KBM-7 (cell line): ENCODE measurements at places on chromosomes 16 and 17.

DNA sequence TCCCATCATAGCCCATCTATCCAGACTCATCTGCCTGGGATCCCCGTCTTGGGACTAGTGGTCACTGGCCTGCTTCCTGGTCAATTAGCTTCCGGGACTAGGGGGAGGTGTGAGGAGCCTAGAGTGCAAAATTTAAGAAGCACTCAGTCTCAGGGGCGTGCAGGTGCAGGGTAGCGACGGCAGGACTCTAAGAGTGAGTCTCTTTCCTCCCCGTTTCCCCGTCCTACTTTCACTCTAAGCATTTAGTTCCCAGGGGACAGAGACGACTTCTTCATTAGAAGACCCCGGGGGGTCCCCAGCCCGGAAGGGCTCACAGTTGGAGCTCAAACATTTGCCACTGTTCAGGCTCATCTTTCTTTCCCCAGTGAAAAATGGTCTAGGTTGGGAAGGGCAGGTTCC lies 677 bp upstream of the ZNHIT3 start:
- no peak for DNase-seq

- DNase-seq: no peak
Observed at GRCh38 chr17:61254904-61255303, 144.7 kb upstream of the TBX2 start.

DNA sequence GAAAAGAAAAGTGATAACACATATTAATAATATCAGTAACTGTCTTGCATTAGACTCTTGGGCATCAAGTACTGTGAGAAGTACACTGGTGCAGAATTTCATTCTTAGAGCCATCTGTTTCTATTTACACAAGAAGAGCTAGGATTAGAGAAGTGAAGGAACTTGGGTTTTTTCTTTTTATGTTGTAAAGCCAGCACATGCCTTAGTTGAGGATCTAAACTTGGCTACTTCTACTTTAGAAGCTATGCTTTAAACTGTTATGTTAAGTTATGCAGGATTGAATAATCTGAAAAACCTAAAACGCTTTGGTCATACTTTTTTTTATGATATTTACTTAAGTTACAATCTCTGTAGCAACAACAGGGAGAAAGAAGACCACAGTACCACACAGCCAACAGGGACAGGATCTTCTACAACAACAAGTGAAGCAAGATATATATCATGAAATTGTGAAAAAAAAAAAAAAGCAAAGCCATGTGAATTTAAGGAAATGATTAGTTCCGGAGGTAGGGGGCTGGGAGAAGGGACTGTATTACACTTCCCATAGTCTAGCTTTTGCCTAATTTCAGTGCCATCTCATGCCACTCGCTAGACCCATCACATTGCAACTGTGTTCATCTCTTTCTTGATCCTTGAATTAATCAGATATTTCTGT lies 305.1 kb upstream of the GOT2 start:
- peak; percentile 12 for DNase-seq

- DNase-seq: no peak
Observed at GRCh38 chr17:74408815-74409214, 23.1 kb upstream of the GPRC5C start.

DNA sequence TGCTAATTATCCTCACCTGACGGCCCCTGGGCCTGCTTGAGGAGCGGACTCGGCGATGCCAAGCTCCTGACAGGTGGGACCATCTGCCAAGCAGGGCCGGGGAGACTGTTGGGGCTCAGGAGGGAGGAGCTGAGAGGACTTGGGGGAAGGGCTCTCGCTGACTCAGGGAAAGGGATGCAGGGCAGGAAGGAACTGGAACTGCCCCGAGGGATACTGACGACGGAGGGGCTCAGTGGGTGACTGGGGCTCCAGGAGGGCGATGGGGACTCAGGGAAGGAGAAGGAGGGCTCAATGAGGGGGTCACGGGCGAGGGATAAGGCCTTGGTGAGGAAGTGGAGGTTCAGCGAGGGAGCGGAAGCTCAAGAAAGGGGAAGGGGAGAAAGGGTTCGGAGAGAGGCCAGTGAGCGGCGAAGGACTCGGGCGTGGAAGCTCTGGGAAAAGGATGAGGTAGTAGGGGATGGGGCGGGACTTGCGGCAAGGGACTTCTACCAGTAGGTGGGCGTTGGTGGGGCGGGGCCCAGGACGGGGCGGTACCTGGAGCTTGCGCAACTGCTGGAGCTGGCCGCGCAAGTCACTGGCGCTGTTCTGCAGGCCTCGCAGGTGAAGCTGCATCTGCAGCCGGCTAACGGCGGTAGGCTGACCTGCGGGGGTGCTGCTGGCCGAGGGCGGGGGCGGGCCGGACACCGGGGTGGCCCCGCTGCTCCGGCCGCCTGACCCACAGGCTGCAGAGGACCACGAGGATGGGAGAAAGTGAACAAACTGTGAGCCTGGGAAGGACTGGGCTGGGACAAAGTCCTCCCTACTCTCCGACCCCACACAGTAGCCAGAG lies 46.5 kb downstream of the SRCIN1 start:
- DNase-seq: peak; percentile 91

GRCh38 chr16:25390761-25391160 lies 133.1 kb upstream of the ZKSCAN2 start:
- DNase-seq: no peak

DNA sequence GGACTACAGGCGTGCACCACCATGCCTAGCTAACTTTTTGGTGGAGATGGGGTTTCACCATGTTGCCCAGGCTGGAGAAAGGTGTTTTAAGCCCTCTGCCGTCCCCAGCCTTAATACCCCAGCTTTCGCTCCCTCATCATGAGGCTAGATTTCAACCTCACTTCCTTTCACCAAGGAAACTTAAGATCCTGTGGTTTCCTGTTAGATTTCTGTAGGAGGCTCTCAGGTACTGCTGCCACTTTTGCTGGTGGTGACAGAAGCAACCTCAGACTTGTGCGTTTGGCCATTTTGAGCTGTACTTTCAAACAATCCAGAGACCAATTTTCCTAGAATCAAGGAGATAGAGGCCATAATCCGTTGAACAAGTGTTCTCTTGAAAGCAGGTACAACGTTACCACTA lies 36.2 kb downstream of the MPHOSPH6 start:
- DNase-seq: no peak

DNA sequence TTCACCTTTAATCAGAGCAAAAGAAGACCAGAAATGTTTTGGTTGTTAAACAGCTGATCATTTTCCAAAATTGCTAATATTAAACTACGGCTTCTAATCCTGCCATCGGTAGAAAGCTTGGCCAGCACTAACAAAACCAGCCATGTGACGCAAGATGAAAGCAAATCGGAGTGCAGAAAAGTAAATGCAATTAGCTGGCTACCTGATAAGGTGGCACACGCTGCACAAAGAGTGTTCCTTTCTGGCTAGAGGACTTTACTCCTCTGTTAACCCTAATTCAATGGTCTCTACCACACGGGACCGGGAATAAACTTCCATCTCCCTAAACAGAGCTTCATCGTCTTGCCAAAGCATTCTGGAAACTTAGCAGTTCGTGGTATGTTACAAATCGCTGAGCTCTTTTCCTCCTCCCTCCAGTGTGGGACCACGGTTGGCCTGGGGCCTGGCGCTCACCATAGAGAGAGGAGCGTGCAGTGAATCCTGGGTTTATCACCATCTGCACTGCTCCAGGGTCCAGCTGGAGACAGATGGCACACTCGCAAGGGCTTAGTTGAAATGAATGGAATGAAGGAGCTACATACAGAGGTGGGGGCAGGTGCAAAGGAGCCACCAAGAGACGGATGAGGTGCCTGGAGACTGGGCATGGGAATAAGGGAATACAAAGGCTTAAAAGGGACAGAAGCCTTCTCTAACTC lies 10.1 kb upstream of the COG1 start:
- no peak for DNase-seq

DNA sequence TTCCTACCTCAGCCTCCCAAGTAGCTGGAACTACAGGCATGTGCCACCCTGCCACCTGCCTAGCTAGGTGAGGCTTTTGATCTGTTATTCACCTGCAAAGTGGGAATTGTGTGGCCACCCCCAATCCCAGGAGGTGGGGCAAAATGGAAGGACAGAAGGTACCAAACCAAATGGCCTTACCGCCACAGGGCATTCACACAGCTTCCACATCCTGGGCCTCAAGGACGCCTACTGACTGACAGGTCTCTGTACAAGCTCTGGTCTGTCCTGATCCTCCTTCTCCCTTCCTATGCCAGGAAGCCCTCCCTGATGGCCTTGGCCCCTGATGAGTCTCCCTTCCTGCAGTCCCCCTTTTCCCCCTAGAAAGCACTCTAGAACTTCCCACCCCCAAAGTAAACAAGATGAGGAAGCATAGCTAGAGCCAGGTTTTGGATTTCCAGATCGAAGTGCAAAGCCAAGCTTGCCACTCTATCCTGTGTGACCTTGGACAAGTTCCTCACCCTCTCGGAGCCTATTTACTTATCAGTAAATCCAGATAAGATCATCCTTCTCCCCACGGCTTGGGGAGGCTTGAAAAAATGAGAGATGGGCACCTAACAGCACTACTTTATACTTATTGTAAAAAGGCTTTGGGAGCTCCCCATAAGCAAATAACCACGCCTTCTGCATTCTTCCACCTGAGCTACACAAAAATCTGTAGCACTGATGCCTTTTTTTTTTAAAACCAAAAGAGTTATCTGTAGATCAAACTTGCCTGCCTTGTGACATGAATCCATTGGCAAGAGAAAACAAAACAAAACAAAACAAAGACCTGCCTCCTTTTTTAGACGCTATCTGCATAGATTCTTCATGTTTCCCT lies 4.5 kb downstream of the PLLP start:
- DNase-seq: no peak

- DNase-seq: no peak
Observed at GRCh38 chr17:63512388-63512787, 10.8 kb upstream of the KCNH6 start.

DNA sequence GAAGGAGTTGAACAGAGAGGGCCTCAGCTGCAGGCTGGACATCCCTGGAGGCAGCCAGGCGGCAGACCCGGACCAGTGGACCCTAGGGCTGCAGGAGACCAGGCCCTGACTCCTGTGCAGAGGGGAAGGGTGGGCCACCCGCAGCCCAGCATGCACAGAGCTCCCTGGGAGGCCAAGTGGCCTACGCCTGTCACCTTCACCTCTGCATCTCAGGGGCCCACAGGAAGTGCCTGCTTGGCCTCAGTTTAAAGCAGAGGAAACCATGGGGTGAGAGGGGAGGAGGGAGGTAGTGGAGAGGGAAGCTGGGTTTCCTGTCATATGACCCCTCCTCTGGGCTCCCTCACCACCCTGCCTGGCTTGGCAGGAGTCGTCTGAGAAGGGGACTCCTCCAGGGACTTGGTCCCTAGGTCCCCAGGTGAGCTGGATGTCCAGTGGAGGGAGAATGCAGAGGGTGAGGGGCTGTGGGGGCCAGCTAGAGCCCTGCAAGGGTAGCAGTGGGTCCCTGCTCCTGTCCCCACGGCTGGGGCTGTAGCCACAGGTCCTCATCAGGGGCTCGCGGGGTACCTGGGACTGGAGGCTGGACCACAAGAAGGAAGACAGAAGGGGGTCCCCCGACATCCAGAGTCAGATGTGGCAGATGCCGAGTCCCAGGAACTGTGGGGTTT lies at the start of gene TMC8:
TSS of gene TMC8 (plus strand) at position 335 of the 665 bp plus-strand sequence. CDS start 818 bp downstream, outside the sequence.
- DNase-seq: peak; percentile 92

DNA sequence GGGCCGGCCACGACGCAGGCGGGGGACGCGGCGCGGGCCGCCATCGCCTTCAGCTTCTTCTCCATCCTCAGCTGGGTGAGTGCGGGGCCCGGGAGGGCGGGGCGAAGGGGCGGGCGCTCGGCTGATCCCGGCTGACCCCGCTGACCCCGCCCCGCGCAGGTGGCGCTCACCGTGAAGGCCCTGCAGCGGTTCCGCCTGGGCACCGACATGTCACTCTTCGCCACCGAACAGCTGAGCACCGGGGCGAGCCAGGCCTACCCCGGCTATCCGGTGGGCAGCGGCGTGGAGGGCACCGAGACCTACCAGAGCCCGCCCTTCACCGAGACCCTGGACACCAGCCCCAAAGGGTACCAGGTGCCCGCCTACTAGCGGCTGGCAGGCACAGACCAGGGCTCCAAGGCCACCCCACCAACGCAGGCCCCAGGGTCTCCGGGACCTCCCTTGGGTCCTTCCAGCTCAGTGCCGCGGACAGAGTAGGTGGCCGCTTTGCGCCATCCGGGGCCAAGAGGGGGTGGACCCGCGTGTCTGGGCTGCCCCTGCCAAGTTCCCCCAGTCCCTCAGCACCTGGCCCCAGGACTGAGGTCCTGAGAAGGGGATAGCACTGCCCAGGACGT lies 3.0 kb downstream of the SYNGR3 start:
- no peak for DNase-seq

GRCh38 chr17:49434821-49435670 lies 20.4 kb upstream of the PHB1 start:
- DNase-seq: peak; percentile 60

DNA sequence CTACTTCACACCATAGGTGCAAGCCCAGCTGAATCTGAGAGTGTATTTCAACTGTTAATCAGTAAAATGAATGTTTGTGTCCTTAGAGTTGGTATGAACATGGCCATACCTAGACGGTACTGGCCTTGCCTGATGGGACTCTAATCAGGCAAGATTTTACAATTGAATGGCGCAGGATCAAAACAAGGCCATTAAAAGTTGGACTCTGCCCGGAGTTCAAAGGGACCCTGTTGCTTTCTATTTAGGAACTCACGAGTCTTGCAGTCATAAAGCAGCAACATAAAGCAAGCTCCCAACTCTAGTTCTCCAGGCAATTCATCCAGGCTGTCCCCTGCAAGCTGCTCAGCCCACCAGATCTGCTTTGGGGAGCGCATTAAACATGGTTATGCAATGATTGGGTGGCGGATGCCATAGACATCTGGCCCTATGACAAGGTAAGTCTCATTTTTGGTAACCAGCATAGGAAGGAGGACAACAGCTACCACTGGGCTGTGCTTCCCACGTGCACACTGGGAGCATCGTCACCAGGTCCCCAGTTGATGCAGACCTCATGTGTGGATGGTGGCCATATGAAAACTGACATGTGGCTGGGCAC lies 8.8 kb downstream of the TMEM186 start:
- no peak for DNase-seq

DNA sequence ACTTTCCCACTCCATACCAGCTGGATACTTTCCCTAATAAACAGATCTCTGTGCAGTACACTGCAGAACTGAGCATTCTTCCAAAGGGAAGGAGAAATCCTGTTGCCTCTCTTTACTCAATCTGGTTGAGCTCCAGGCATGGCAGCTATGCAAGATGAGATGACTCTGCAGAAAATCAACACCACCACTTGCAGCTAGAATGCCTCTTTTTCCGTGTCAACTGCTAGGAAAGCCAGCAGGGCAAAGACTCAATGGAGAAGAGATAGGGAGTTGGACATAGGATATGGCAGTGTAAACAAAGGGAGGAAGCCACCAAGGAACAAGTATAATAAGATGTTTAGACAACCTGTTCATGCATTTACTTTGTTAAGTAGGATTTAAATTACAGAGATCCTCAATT lies 40.4 kb upstream of the CORO6 start:
- no peak for DNase-seq

GRCh38 chr17:4448197-4448980 lies 14.6 kb downstream of the SPNS3 start:
- no peak for DNase-seq

- DNase-seq: no peak
Observed at GRCh38 chr17:36837939-36838272, 99.4 kb upstream of the LHX1 start.

- DNase-seq: no peak
Observed at GRCh38 chr16:85385463-85386331, 227.4 kb upstream of the GSE1 start.
